ENCODE measurements at places on chromosomes 6 and 20.

DNA sequence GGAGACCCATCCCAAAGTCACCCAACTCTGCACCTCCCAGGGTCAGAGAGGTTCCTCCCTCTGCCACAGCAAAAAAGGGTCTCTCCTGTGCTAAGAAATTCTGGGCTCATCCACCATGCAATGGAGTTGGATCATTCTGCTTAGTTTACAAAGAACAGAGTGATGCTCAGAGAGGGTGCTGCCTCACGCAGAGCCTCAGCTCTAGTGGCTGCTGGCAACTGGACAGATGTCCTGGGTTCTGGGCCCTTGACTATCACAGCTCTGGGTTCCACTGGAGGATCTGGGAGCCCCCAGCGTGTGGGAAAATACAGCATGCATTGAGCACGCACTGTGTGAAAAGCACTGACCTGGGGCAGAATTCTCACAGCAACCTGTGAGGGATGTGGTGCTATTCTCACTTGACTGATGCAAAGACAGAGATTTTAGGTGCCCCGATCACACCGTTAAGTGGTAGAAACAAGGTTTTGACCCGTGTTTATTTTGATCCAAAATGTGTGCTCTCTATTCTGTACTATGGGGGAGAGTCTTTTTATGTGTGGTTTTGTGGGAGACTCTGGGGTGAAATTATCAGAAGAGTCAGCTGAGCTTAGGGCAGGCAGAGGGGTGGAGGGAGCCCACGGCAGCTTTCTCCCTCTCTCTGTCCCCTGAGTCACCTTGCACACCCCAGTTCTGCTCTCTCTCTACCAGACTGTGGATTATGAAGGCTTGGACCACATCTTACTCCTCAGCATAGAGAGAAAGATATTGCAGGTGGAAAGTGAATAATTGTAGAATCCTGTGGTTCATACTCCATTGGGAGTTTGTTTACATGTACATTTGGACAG, 19.9 kb downstream of the TREML4 start:
- DNase-seq, result no peak

DNA sequence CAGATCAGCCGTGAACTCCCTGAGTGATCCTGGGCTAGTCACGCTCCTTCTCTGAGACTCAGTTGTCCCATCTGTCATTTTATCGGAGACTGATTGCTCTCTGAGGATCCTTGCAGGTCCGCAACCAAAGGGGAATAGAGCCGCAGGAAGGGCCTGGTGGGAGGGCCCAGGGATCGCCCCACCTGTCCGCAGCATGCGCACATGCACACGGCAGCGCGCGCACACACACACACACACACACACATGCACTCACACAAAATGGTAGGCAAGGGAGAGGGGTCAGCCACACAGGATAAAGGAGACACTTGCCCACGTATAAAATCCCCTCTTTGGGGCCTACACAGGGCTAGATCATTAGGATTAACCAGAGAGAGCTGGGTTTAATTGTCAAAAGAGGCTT, 95.6 kb upstream of the FOXP4 start:
- no peak for DNase-seq

DNA sequence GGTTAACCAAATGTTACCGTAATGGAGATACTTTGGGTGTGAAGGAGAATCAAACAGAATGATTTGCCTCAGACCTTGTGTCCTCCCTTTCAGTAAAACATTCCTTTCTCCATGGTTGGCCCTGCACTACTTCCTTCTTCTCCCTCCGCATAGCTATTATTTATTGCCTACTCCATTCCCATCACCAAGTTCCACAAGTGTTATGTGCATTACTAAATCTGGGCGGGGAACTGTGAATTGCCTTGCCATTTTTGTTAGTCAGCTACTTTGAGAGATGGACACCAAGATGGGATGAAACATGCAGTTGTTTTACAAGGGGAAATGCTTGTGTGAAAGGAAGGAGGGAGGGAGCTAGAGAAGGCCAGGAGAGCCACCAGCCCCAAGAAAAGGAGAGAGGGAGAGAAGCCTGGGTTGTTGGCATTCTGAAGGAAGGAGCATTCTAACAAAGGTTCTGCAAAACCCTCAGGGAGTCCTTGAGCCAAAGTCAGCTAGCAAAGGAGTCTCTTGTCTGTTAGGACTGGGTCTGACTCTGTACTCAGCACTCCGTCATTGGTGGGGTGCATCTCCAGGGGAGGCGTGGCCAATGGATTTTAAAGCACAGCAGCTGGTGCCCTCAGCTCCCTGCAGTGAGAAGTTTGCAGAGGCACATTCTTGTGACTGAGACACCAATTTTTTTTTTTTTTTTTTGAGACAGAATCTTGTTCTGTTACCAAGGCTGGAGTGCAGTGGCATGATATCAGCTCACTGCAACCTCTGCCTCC, 83.6 kb upstream of the CHD6 start:
- no peak for DNase-seq

GRCh38 chr6:106324726-106325335, 729 bp downstream of the ATG5 start:
- DNase-seq, result no peak

All from stimulated activated CD4-positive, alpha-beta T cell treated with anti-CD3 and anti-CD28 coated beads, Interleukin-1b, Interleukin-23, amount 100 ng/mL, for 1 hour (primary cell).